ENCODE measurements at places on chromosomes 6 and 20.

DNA sequence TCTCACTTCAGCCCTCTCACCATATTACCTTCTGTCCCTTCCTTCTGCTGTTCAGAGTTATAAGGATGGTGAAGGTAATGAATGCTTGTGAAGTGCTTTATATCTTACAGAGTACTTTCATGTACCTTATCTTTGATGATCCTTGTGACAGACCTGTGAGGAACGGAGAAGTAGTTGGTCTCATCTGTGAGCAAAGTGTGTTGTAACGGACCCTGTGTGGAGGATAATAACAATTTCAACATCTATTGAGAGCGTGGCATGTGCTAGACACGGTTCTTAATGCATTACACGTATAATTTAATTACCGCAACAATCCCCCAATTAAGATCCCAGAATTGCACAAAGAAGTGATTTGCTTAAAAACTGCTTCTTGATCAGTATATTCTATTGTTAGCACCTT lies 124.6 kb downstream of the ANKS1A start:
- DNase-seq: no peak

DNA sequence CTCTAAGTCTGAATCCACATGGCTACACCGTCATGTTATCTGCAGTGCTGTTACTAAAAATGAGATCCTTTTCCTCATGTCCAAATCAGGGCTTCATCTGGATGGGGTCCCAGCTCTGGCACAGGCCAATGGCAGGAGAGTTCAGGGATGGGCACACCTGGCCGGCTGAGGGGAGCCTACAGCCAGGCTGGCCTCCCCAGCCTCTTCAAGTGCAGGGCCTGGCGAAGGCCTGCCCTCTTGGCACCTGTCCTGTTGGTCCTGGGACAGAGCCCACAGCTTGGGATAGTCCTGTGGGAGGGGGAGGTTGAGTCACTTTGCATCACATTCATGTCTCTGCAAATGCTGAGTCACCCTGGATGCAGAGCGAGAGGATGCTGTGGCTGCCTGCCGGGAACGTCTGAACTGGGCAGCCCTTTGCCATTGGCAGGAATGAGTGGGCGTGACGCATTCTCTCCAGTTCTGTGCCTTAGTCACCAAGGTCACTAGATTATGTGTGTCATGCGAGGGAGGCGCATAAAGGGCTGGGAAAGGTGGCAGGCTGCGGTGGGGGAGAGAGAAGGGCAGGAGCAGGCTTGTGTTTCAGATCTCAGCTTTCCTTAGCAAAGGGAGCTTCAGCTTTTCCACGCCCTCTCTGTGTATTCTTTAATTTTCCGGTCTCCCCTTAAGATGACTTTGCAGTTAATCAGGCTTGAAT lies 223.2 kb upstream of the ECI2 start:
- no peak for DNase-seq

- no peak for DNase-seq
These were observed 6.0 kb upstream of the FASTKD5 start for GRCh38 chr20:3165473-3166337.

GRCh38 chr6:159646733-159647132 lies 46.3 kb downstream of the SOD2 start:
- DNase-seq: no peak

GRCh38 chr20:36206068-36206467 lies 30.2 kb upstream of the AAR2 start:
- no peak for DNase-seq

- no peak for DNase-seq
These were observed 106.7 kb downstream of the TMEM242 start for GRCh38 chr6:157216570-157216969.

GRCh38 chr6:84516154-84516553 lies 248.2 kb downstream of the TBX18 start:
- no peak for DNase-seq

GRCh38 chr6:89818977-89819335 lies 638 bp downstream of the MDN1 start:
- peak; percentile 22 for DNase-seq

GRCh38 chr6:98467902-98468301 lies 366.5 kb upstream of the POU3F2 start:
- no peak for DNase-seq

GRCh38 chr20:50323209-50323608 lies 132.6 kb downstream of the CEBPB start:
- no peak for DNase-seq

DNA sequence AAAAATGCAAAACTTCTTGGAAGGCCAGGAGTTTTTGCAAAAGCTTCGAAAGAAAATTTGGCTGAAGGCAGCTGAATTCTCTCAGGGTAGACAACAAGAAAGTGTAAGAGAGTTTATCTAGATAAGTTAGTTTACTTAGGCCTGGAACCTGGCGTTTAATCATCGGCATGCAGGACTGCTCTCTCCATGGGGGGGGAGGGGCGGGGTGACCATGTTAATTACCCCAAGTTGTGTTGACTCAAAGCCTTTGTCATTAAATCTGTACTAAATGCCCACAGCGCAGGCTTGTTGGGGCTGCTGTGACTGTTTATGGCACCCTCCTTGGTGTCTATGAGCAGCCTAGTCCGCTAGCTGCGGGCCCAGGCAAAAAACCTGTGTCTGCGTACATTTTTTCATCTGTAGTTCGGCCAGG lies 20.1 kb upstream of the ZNF451 start:
- DNase-seq: no peak

DNA sequence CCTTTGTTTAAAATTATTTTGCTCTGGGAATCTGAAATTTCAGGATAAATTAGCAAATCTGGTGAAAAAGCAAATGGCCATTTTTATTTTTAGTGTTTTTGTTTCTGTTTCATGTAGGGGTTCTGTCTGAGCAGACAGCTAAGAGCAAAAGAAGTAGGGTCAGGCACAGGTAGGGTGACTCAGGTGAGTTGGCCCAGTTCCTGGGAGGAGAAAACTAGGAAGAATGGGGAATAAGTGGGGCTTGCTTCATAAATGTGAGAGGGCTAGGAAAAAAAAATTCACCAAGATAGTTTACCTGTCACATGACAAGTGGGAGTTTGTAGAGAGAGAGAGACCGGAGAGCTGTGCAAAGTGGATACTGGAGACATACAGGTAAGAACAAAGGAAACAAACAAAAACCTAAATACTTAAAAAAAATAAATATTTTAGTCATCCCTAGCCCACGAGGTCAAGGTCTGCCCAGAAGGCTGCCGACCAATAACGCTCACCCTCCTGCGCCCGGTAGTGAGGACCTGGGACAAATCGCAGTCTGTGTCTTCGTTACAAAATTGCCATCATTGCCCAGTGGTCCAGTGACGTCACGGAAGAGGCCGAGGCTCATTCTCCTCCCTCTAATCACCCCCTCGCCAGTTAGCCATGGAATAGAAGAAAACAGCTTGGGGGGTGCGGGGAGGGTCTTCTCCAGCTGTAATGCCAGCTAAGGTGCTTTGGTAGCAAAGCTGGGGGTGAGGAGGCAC lies 2.3 kb downstream of the THBD start:
- DNase-seq: no peak

DNA sequence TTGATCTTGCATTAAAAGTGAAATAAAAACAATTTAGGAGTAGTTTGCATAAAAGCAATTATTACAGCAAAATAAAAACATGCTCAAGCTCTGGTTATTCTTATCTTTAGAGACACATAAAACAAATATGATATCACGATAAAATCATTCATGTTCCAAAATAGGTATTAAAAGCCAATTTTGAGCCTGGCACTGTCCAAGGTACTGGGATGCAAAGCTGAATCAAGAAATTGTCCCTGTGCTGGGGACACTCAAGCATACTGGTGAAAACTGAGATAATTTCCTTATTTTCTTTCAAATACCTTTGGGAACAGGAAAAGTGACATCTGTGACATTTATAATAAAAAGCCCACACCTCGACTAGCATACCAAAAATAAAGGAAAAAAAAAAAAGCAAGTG lies 931 bp upstream of the MTCL3 start:
- DNase-seq: no peak

DNA sequence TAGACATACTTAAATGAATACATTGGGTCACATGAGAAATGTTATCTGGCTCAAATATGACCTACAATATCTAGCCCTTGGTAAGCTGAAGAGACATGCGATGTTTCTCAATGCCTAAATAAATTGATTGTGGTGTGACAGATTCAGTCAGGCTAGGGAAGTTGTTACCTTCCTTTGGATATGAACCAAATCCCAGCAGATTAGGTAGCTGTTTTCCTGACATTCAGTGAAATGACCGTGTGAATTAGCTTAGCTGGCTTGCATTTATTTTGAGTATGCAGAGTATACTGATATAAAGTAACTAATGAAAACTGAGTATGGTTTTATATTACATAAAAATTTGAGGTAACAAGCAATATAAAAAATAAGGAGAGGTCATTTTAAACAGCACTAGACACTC lies 288.2 kb downstream of the GJA1 start:
- no peak for DNase-seq

- no peak for DNase-seq
These were observed 1.5 kb downstream of the FOXQ1 start for GRCh38 chr6:1313384-1313766.

GRCh38 chr6:21201187-21201586 lies 392.4 kb upstream of the SOX4 start:
- no peak for DNase-seq

DNA sequence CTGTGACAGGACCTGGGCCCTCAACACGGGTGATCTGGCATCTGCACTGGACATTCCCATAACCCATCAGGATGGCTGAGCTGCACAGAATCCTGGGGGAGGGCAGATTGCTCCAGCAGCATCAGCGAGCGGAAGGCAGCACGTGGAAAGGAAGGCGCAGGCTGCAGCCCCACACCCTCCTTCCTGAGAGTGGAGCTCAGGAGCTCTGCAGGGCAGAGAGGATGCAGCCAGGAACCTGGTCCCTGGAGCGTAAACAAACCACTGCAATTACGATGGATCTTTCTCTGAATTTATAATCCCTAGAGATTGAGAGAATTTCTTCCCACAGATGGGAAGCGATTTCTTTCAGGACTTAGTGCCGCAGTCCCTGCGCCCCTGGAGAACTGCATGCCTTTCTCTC lies 39.7 kb upstream of the EMILIN3 start:
- DNase-seq: no peak

DNA sequence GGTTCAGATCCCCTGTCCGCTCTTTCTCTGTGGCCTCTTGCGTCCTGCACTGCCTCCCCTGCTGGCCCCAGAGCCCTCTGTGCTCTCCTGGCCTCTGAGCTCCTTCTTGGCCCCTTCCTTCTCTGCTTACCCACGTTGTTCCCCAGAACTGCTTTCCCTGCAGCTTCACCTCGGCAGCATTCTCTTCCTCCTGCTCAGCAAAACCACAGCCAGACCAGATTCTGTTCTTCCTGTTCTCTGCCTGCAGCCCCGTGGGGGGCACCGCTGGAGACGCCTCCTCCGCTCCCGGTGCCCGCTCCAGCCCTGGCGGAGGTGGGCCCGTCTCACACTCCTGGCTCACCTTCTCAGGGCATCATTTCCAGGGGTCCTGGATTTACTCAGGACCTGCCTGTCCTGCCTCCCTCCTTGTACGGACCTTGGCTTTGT lies 59.7 kb downstream of the TCP11 start:
- DNase-seq: no peak

DNA sequence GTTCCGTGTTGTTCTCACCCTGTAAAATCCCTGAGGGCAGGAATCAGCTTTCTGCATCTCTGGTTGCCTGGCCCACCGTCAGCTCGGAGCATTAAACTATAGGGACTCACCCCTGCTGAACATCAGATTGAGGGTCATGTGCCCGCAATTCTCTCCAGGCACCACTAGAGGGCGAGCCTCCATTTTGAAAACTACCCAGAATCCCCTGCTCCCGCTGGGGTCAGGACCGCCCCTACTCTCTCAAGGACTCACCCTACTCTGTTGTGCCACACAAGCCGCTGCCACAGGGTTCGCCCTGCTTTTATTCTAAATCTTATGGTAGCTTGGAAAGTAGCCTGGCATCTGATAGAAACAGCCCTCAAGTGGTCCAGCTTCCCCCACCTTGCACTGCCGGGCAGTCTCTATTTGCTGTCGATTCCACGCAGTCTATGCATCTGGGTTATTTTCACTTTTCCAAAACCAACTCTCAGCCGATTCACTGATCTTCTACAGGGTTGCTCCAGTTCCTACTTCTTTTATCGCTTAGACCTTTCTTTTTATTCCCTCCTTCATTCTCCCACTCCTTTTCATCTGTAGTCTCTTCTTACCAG lies 244.1 kb upstream of the QKI start:
- DNase-seq: no peak
